Fibroblast of villous mesenchyme (primary cell): ENCODE measurements at places on chromosomes 5 and 9. TPM values are rescaled to one million over a fixed set of nuclear protein-coding genes. Genes with fewer than 3 reads are reported as not detected.

The HRCT1 gene
- total RNA-seq = 0.43 and 0.97 TPM in 2 replicates

DNA sequence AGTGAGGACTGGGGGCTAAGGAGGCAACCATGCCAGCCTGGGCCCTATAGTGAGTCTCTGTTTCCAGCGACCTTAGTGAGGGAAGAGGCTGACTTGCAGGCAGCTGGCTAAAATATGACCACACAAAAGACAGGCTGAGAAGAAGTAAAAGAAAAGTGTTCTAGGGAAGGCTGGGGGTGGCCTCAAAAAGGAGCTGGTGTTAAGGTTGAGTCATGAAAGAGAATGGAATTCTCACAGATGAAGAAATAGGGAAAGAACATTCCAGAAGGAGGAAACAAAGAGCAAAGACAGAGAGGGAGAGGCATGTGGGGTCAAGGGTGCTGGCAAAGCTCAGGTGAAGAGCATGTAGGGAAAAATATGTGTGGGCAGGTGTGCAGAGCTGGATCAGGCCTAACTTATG, 302.7 kb upstream of the RFX3 start:
- peak; percentile 58 for DNase-seq

The PHF24 gene
- total RNA-seq = not detected in 2 replicates

- DNase-seq = peak; percentile 81
Measured at GRCh38 chr5:95941756-95942155, 19.9 kb downstream of the ELL2 start.

The AK1 gene
- total RNA-seq = 37.1 and 43.8 TPM in 2 replicates
